ENCODE measurements at places on chromosomes 2 and 18.

DNA sequence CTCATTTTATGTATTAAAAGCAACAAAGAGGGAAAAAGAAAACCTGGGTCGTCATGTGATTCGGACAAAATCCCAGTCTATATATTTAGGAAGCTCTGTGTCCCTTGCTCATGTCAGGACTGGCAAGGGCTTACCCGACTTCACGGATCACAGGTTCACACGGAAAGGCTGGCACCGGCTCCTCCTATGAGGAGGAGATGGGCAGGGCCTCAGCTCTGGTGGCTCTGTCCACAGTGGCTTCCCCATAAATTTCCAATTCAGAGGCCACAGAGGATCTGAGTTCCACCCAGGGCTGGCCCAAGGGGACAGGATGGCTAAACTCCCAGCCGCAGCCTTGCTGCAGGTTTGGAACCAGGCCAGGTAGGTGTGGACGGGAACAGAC, 186.8 kb downstream of the BCL2 start:
- no peak for DNase-seq

DNA sequence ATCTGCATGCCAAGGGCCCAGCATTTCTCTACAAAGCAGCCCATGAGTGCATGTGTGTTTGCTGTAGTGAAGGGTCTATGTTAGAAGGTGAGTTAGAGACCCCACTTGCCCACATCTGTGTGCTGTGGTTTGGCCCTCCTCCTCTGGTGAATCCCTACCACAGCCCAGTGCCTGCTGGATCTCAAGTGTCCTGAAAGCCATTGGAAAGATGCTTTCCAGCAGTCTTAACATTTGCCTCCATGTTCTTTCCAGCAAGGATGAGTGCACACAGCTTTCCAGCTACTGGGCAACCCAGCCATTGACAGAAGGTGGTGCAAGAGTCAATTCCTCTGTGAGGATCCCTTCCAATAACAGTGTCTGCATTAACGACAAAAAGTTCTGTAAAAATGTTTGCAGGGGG, 13.6 kb downstream of the CRIM1 start:
- no peak for DNase-seq

- no peak for DNase-seq
Observed at GRCh38 chr18:68234676-68235075, 480.2 kb downstream of the TMX3 start.

DNA sequence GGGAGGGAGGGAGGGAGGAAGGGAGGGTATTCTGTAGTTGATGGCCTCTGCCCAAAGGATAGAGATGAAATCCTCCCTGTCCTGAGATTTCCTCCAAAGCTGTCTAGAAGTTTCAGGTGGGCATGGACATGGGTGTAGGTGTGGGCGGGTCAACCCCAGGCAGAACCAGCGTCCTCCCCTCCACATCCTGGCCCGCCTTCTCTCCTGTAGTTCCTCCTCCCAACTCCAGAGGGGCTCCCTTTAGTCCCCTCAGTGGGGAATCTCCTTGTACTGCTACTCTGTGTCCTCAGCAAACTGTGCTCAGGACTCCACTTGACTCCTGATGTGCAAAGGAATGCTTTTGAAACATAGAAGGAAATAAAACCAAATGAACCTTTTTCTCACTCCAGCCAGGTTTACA, 88.1 kb downstream of the MRPS9 start:
- DNase-seq = no peak

DNA sequence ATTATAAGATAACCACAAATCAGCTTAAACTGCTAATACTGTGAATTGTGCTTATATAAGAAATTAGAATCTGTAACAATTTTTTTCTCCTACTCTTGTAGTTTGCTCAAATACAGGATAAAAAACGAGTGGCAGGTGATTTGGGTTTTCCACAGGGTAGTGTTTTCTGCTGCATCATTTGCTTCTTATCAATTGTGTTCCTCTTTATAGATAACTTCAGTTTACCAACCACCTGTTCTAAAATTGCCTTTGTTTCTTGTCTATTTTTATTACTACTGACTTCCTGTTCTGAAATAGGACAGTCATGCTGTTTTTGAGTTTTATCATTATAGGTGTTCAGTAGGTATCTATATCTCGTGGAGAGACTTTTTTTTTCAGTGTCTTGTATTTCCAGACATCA, 56.9 kb downstream of the MFSD6 start:
- no peak for DNase-seq

DNA sequence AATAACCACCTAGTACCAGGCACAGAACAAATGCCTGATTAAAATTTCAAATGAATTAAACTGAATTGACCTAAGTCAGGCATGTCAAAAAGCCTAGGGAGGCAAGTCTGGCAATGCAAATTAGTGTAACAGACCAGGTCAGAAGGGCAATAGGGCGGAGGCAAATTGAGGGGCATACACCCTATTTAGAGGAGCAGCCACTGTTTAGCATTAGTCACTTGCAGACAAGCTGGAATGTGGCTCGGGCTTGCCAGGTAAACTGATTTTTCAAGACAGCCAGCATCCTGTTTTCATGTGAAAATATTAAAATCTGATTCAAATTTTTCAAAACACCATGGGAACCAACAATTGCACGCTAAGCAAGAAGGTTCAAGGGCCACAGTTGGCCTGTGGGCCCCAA, 160.3 kb downstream of the EN1 start:
- DNase-seq = no peak

DNA sequence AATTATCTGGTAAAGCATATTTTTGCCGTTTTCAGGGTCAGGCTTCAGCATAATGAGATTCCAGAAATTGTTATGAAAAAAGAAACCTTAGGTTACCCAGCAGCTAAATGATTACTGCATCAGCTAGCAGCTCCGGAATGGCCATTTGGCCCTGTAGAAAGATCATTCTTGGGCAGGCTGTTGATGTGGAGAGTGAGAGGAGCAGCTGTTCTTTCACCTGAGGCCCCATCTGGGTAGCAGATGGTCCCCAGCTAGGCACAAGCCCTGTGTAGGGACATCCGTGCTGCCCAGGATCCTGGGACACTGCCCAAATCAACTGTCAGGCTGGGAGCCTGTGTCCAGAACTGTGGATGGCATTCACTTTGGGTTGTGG, 61.8 kb downstream of the NEDD4L start:
- no peak for DNase-seq

GRCh38 chr2:44931198-44931780, 10.2 kb upstream of the SIX3 start:
- no peak for DNase-seq

DNA sequence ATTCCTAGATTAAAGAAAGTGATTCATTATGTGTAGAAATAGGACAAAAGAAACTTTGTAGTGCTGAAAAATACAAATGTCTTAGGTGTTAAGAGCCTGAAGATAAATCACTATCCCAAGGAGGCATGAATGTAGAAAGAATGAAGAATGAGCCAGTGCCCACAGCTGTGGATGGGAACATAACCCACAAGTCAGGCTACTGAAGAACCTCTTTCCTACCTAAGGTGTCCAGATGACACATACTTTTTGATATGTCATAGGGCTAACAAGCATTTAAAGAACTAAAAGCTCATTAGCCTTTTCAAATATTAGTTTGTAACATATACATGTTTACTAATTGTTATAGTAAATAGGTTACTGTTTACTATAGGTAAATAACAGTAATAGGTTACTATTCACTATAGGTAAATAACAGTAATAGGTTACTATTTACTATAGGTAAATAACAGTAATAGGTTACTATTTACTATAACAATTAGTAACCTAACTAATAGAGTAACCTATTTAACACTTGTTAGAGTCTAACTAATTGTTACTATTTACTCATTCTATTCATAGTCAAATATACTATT, 275.0 kb upstream of the KYNU start:
- no peak for DNase-seq

GRCh38 chr2:6960659-6961058, 43.4 kb downstream of the RNF144A start:
- no peak for DNase-seq

DNA sequence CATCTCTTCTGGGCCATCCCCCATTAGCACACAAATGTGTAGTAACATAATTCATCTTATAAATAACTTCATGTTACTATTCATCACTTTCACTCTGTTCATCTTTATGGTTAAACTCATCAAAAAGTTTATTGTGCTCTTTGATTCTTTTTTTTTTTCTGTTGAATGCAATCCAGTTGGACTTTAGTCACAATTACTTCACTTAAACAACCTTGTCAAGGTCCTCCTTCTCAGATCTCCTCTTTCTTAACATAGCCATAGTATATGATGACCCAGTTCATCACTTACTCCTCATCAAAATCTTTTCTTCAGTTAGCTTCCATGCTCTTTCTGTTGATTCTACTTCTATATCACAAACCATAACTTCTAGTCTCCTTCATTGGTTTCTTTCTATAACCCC, 80.2 kb upstream of the ZC3H15 start:
- DNase-seq = no peak

DNA sequence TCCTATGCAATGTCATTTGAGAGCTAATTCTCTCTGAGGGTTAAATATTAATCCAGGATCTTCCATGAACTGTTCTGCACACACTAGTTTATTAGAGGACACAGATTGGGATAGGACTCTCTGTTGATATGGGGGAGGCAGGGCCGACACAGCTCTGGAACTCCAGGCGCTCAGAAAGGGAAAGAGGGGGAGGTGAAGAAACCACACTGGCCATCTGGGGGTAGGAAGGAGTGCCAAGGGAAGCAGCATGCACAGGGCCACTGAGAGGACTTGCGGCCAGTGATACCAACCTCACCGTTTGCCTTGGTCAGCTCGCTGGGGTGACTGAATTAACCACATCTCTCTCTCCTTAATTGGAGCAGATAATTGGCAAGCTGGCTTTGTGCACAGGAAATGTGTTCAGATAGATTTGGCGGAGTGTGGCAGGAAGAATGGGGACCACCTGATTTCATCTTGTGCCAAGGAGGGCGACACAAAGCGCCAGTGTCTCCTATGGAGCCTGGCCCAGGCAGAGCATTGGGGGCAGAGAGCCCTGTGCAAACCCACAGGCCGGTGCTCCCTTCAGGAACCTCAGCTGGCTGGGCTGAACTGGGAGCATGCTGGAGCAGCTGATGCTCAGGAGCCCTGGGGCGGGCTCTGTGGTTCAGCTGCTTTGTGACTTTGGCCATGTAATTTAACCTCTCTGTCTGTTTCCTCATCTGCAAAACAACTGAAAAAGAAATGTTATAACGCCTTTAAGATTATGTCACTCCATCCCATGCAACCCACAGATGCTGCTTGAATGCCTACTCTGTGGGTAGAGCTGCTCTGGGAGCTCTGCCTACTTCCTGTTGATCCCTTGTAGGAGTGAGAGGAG, 114.7 kb upstream of the STON1 start:
- peak; percentile 53 for DNase-seq

DNA sequence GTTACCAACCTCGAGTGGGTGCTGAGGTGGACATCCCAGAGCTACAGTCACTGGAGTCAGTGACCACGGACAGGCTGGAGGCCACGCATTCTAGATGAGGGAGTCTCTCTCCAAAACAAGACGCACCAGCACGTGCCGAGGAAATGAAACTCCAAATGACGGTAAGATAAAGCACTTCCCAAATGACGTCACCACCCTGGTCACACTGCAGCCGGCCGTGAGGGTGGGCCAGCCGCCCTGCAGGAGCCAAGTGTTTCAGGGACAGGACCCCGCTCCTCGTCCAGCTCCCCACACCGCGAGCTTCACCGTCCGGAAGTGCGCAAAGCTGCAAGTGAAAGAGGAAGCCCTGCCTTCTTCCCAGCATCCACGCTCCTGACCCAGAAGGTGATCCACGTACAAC, 99.4 kb downstream of the ZNF516 start:
- no peak for DNase-seq

- DNase-seq = no peak
Observed at GRCh38 chr2:97727296-97727695, 13.9 kb downstream of the ZAP70 start.

DNA sequence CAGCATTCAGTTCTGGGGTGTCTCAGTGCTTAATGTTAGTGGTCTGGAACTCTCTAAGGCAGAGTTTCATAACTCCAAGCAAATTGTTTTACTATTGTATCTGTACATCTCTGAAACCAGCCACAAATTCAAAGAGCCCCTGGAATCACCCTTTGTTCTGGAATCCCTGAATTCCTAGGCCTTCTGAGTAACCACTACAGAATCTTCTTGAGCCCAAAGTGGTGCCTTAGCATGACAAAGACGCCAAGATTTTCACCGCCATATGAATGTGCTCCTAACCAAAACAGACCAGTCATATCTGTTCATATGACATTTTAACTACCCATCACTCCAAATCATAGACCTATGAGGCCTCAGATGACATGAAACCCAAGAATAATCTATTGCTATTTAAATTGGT, 668.1 kb downstream of the EPHA4 start:
- DNase-seq = no peak

GRCh38 chr2:98412751-98413458, 31.8 kb upstream of the INPP4A start:
- peak; percentile 19 for DNase-seq

- DNase-seq = no peak
Observed at GRCh38 chr2:71212336-71212735, 14.6 kb downstream of the PAIP2B start.

DNA sequence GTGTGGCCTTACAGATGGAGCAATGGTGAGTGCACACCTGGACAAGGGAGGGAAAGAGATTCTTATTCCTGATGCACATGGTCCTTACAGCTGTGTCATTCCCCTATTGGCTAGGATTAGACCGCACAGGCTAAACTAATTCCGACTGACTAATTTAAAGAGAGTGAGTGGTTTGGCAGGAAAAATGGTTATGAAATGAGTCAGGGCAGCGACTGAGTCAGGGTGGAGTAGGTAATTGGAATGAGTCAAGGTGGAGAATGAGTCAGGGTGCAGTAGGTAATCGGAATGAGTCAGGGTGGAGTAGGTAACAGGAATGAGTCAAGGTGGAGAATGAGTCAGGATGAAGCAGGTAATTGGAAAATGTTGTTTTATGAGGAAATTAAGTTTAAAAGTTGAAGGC, 1353.7 kb upstream of the LRRTM1 start:
- DNase-seq = no peak

GRCh38 chr2:170930131-170930990, 1.3 kb downstream of the GORASP2 start:
- peak; percentile 0 for DNase-seq

DNA sequence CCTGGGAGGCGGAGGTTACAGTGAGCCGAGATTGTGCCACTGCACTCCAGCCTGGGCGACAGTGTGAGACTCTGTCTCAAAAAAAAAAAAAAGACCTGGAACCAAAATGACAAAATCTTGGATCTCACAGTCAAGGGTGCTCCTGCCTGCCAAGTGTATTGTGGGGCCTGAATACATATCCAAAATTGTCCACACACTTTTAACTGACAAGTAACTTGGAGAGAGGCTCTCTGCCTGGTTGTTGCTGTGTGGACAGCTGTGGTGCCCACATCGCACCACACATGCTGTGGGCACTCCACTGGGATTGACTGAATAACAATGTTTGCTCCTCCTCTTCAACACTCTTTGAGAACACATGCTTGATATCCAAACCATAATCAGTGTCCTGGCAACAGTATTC, 117.6 kb upstream of the REV1 start:
- DNase-seq = no peak

GRCh38 chr2:100141906-100142305, 484 bp downstream of the AFF3 start:
- DNase-seq = no peak

- no peak for DNase-seq
Observed at GRCh38 chr18:39365836-39366485, 1800.4 kb upstream of the CELF4 start.

All from GM04503 (cell line).